ENCODE measurements at places on chromosomes 11 and 22. TPM values are rescaled to one million over a fixed set of nuclear protein-coding genes. Genes with fewer than 3 reads are reported as not detected.

Gene OR52I1
- total RNA-seq, result not detected

Gene BCL2L13
- 26.2 TPM for total RNA-seq

- DNase-seq, result no peak
These were observed 104.5 kb upstream of the GRAMD1B start for GRCh38 chr11:123325533-123325932.

GRCh38 chr11:63775191-63775590, 6.6 kb upstream of the ZFTA start:
- no peak for DNase-seq

DNA sequence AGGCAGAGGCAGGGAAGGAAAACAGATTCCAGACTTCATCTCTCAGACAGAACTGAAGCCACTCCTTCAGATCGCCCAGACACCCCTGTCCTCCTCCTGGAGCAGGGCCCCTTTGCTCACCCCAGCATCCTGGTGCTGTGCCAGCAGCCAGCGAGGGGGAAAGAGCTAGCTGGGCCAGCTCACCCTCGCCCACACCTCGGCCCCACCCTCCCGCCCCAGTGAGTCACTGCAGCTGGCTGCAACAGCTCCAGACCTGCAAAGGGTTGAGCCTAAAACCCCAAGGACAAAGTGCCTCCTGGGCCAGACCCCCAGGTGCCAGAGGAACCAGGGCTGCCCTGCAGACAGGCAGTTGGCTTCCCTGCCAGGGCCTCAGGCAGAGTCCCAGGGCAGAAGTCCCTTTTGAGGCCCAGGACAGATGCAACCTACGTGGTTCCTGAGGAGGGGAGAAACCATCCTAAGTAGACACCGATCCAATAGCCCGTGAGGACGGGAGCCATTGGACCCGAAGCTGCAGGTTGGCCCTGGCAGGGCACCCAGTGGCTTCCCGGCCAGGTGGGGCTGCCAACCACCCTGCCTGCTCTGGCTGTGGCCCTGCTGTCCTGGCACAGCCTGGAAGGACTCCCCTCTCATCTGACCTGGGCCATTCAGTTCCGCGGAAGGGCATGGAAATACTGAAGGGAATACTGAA, 7.2 kb downstream of the AHNAK start:
- no peak for DNase-seq

Measured in endothelial cell (in vitro differentiated cells).